Keratinocyte (primary cell): ENCODE measurements at places on chromosomes 4 and X. TPM values are rescaled to one million over a fixed set of nuclear protein-coding genes. Genes with fewer than 3 reads are reported as not detected.

Gene ENPP6
- not detected in 3 replicates for polyA plus RNA-seq

DNA sequence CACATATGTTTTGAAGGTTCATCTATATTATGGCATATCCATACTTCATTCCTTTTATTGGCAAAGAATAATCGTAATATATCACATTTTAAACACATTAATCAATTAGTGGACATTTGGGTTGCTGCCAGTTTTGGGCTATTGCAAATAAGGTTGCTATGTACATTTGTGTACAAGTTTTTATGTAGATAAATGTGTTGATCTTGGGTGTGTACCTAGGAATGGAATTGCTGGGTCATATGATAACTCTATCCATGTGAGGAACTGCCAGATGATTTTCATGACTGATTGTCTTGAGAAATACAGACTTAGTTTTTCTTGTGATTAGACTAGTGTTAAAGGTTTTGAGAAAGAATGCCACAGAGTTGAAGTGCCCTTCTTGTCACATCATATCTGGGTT, 99.2 kb upstream of the RAB40AL start:
- DNase-seq: no peak

DNA sequence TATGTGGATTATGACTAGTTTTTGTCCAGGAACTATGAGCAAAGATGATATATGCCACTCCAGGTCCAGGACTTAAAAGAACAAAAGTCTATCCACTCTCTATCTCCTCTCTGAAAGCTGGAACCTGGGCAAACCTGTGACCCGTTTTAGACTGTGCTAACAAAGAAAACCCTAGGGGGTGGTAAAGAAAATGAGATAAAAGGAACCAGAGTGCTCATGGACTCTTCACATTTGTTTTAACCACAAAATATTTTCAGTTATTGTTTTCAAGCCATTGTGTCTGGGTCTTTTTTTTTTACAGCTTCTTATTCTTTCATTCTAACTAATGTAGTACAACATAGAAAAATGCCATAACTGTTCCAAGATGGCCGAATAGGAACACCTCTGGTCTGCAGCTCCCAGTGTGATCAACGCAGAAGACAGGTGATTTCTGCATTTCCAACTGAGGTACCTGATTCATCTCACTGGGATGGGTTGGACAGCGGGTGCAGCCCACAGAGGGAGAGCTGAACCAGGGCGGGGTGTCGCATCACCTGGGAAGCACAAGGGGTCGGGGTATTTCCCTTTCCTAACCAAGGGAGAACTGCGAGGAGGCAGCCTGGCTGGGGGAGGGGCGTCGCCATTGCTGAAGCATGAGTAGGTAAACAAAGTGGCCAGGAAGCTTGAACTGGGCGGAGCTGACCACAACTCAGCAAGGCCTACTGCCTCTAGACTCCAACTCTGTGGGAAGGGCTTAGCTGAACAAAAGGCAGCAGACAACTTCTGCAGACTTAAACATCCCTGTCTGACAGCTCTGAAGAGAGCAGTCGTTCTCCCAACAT, 45.1 kb downstream of the CHM start:
- DNase-seq: no peak

DNA sequence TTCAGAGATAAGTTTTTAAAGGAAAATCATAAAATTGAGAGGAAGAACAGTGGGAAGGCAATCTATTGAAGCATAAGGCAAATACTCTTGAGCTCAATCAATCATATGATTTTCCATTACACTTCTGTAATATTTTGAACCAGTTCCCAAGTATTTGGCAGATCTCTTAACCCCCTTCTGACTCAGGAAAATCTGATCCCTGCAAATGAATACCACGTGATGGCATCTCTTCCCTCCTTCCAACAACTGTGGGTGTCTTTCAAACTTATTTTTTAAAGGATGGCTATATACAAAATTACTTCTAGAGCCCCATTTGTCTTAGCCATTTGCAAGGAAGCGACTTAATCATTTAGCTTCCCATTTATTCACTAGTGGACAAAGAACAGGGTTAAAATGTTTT, 41.9 kb downstream of the AMOT start:
- no peak for DNase-seq

Gene RASSF6
- 3.6 to 6.5 TPM (median 4.4 TPM) in 3 replicates for polyA plus RNA-seq

GRCh38 chr4:86846921-86847320, 2.3 kb downstream of the SLC10A6 start:
- no peak for DNase-seq

DNA sequence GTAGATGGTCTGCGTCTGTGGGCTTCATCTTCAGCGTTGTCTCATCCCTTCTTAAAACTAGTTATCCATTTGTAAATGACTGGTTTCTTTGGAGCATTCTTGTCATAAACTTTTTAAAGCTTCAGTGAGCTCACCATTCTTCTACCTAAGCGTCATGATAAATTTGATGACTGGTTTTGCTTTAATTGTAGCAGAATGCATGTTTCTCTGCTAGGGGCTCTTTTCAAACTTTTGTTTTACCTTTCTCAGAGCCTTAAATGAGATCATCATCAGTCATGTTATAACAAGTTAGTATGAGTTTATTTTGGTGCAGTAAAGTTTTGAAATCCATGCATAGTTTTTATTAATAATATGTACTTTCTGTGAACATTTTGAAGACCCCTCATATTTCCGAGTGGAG, 6.3 kb upstream of the ADGRL3 start:
- no peak for DNase-seq

DNA sequence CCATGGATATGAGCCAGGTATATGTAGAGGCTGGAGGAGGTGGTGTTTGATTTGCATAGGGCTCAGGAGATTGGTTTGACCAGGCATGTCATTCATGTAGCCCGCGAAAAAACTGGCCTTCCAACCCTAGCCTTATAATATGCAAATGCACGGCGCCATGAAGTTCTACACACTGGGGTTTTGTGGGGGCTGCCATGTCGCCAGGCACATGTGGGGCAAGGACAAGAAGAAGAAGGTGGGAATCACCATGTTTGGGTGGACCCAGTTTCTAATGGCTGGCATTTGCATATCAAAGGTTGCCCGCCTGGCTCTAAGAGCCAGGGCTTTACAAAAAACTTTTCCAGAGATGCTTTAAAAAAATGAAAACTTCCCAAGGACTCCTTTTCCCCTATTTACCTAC, 1251.0 kb downstream of the PCDH18 start:
- DNase-seq: no peak

GRCh38 chr4:16597443-16597842, 301.0 kb downstream of the LDB2 start:
- DNase-seq: no peak

Gene NAP1L5
- 0.89 to 1.8 TPM (median 1.0 TPM) in 3 replicates for polyA plus RNA-seq
